ENCODE measurements at places on chromosomes 7 and 10. TPM values are rescaled to one million over a fixed set of nuclear protein-coding genes. Genes with fewer than 3 reads are reported as not detected.

The EIF3A gene
- 203 TPM for total RNA-seq

The KCNMA1 gene
- total RNA-seq: not detected

The GAD2 gene
- total RNA-seq: not detected

The POR gene
- 68.0 TPM for total RNA-seq

- H3K4me3 ChIP-seq: no peak overlapping the region
- peaks cover 7% of the 10 kb centered on the region for H3K4me1 ChIP-seq
- no peaks in the 10 kb centered on the region for H3K36me3 ChIP-seq
- no peak for DNase-seq
Observed at GRCh38 chr10:45473126-45473525, 99.1 kb downstream of the ALOX5 start.

DNA sequence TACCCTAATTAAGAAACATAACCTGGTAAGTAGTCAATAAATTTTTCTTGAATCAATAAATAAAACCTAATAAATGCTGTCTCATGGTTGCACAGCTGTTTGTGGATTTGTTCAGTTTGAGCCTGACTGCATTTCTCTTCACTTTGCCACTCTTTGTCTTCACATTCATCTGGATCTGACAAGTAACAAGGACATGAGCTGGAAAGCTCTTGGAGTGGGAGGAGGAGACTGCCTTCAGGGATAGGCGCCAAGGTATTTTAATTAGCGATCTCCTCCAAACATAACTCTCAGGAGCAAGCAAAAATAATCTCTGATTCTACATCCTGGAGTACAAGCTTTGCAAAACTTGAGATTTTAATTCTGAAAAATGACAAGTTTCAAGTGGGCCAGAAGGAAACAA is 251.0 kb downstream of the BMPER start:
- no peaks in the 10 kb centered on the region for H3K27me3 ChIP-seq
- no peaks in the 10 kb centered on the region for H3K4me1 ChIP-seq
- no peak for DNase-seq
- H3K4me3 ChIP-seq: no peak overlapping the region
- no peak overlapping the region for H3K27ac ChIP-seq

- DNase-seq: no peak
- H3K4me1 ChIP-seq: no peaks in the 10 kb centered on the region
- H3K27ac ChIP-seq: no peak overlapping the region
- no peak overlapping the region for H3K4me3 ChIP-seq
- H3K36me3 ChIP-seq: no peaks in the 10 kb centered on the region
Observed at GRCh38 chr7:156063241-156063810, 251.1 kb upstream of the SHH start.

DNA sequence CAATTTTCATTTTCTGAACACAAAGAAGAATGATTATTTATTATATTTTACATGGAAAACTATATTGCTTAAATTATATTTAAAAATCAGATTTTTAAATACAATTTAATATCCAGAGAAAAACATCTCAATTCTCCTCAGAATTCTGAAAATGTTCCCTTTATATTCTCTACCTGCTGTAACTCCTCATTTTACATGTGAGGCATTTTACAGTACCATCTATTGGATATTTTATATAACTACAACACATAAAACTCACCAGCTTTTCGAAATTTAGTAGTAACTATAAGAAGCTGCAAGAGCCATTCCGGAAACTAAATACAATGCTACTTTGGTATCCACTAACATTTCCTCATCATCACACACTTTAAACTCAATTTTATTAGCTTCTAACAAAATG is 264.6 kb downstream of the DGKB start:
- H3K27ac ChIP-seq: no peak overlapping the region
- H3K27me3 ChIP-seq: no peaks in the 10 kb centered on the region
- H3K4me1 ChIP-seq: no peaks in the 10 kb centered on the region
- DNase-seq: no peak

DNA sequence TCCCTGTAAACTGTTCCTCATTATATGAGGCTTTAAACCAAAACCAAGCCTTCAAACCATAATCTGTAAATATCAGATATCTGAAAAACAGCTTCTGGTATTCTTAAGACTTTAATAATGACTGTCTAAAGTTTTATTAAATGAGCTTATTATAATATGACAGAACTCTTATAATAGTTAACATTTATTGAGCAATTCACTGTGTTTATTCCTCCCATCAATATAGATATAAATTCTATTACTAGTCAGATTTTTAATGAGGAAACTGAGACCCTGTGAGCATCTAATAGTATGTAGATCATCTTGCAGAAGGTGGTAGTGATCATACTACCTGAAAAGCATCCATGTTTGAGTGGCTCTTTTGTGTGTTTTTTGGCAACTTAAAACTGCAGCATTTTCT is 45.1 kb downstream of the KIF11 start:
- no peaks in the 10 kb centered on the region for H3K4me1 ChIP-seq
- no peaks in the 10 kb centered on the region for H3K27me3 ChIP-seq
- no peak for DNase-seq
- H3K27ac ChIP-seq: no peak overlapping the region
